ENCODE measurements at places on chromosomes 1 and 21. TPM values are rescaled to one million over a fixed set of nuclear protein-coding genes. Genes with fewer than 3 reads are reported as not detected.

Gene CAMK1G
- 0.01 TPM for polyA plus RNA-seq

Gene PGLYRP3
- polyA plus RNA-seq, result 21.5 TPM

Gene SLC45A1
- 0.61 TPM for polyA plus RNA-seq

Gene PPIAL4G
- 0.02 TPM for polyA plus RNA-seq

Gene SYTL1
- polyA plus RNA-seq, result 136 TPM

Gene INKA2
- 1.2 TPM for polyA plus RNA-seq

Gene LDLRAD1
- polyA plus RNA-seq, result 0.35 TPM

Gene TSPAN1
- 2.2 TPM for polyA plus RNA-seq

Gene RAB3B
- polyA plus RNA-seq, result 0.02 TPM

Gene SWT1
- 0.86 TPM for polyA plus RNA-seq

Gene POFUT2
- 6.4 TPM for polyA plus RNA-seq

Gene CASZ1
- 10.8 TPM for polyA plus RNA-seq

Gene FCRL1
- not detected for polyA plus RNA-seq

Gene OMA1
- polyA plus RNA-seq, result 19.5 TPM

Gene DTL
- 3.4 TPM for polyA plus RNA-seq

Gene TGFBR3
- polyA plus RNA-seq, result 10.5 TPM

Data from esophagus (tissue), 2 donors.